Ecto neural progenitor cell (in vitro differentiated cells): ENCODE measurements at places on chromosomes 6 and 20.
A peak's percentile ranks its signal among the peaks of the same experiment; 100 is the strongest.

DNA sequence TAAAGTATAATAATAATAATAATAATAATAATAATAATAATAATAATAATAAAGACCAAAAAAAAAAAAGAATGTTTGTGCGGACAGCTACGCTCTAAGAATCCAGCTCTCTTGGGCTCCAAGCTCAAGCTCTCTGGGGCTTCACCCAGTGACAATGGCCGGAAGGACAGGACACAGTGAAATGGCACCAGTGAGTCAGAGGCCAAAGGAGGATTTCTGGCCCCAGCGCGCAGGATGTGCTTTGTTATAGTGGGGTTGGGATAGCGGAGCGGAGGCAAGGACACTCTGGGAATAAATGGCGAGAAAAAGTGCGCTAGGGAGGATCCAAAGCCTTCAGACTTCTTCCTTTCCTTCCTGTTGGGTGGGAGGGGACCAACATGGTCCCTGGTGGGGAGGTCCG lies 38.2 kb downstream of the HLA-A start:
- DNase-seq = no peak

DNA sequence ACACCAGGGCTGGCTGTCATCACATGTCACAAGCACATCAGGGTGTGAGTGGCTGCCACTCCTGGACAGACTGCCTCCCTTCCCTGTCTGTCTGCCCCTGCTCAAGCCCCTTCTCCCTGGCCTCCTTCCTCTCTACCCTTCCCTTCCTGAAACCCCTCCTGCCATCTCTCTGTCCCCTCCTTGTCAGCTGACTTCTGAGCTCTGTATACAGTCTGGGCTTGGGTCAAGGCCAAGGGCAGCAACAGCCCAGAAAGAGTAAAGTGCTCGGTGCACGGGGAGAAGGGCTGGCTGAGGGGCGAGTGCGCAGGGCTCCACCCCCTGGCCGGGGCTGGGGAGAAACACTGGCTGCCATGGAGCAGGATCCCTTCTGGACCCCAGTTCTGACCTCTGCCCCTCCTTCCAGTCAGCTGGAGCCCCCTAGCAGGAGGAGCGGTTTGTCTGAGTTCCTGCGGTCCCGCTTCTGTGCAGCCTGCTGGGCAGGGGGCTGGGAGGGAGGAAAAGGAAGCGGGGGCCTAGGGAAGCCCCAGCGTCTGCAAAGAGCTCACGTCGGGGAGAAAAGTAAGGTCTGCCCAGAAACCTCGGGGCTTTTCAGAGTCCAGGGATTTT lies 2.0 kb downstream of the LKAAEAR1 start:
- no peak for DNase-seq

DNA sequence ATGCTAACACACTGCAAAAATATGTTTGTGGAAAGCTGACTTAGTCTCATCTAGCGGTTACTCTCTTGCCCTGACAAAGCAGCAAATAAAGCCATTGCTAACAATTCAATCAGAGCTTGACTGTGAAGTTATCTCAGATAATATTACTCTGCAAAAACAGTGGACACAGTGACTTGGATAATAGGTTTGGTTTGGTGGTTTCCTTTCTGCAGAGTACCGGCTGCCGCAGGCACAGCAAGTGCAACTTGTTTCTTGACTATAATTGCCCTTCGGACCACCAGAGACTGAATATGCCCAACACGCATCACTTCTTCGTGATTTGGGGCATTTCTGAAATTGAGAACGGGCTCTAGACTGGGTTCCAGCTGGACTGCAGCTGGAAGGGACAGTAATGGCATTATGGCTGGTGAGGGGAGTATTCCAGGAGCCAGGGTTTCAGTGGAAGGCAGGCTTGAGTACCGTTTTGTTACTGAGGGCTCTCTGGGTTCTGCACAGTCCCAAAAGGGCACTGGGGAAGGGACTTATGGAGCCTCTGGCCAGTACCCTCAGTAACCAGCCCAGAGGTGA lies 40.0 kb downstream of the DSTN start:
- DNase-seq = no peak

DNA sequence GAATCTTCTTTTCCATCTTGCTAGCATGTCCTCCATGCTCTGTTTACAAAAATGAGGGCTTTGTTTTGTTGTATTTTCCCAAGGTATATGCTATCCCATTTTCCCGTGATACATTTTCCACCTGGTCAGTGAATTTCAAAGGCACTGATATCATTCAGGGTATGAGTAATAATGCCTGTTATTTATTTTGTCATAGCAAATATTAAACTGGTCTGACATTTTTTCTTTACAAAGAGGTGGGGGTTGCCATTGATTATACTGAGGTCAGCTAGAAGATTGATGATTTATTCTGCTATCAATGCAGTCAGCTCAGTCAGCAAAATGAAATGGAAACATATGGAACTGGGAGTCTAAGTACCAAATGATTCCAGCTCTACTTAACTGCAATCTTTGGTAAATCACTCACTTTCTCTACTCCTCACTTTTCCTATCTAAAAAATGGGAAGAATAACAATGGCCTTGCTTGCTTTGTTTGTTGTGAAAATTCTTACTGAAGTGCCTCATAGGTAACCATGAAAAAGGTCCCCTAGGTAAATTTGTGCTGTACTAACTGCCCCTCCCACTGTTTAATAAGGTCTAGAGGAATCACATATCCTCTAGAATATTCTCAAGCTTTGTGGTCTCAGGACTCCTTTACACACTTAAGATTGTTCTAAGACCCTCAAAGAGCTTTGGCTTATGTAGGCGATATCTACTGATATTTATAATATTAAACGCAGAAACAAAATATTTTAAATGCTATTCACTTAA lies 64.0 kb downstream of the ARHGAP18 start:
- DNase-seq = no peak

GRCh38 chr6:161618831-161619454 lies 345.1 kb upstream of the AGPAT4 start:
- peak; percentile 69 for DNase-seq

GRCh38 chr6:170162775-170163404 lies 128.0 kb downstream of the DLL1 start:
- no peak for DNase-seq

DNA sequence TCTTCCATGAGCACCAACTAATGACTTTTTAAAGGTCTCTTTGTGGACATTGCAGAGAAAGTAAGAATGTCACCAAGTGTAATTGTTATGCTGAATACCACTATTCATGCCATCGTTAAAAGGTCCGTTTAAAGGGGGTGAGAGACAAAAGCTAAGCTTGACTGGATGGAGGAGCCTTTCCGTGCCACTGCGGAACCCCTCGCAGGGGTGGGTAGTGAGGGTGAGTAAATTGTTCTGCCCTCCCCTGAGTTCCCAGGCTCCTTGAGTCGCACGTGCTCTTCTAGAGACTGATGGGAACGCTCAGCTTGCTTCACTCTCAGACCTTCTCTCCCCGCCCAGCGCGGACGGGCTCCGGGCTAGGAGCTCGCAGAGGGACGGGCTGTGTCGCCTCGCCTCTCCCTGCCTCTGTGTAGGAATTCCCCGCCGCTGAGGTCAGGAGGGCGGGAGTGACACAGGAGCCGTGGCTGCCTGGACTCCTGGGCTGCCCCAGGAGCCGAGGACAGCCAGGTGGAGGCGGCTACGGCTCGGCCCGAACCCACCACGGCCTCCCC lies 314.8 kb upstream of the QKI start:
- no peak for DNase-seq
